ENCODE measurements at places on chromosomes 3 and 15.

DNA sequence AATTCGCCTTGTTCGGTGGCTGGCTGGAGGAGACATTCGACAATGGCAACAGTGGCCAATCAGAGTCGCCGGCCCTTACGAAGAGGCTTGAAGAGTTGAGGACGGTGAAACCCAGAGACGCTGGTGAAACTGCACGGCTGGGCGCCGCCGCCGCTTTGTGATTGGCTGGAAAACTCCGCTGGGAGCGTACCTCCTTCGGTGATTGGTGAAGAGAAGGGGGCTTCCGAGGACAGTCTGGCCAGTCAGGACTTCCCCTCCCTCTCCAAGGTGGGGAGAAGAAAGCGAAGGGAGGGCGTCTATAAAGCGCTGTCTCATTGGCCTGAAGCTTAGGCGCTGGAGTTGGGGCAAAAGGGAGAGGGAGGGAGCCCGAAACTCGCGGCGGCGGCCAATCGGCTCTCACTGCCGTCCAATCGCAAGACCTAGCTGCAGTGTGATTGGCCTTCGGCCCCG lies 554 bp upstream of the GSK3B start:
- DNase-seq = peak; percentile 100

- DNase-seq = no peak
These were observed 365.0 kb downstream of the FOXP1 start for GRCh38 chr3:71218508-71218907.

- DNase-seq = no peak
These were observed 37.8 kb downstream of the SPG21 start for GRCh38 chr15:64951777-64952418.

DNA sequence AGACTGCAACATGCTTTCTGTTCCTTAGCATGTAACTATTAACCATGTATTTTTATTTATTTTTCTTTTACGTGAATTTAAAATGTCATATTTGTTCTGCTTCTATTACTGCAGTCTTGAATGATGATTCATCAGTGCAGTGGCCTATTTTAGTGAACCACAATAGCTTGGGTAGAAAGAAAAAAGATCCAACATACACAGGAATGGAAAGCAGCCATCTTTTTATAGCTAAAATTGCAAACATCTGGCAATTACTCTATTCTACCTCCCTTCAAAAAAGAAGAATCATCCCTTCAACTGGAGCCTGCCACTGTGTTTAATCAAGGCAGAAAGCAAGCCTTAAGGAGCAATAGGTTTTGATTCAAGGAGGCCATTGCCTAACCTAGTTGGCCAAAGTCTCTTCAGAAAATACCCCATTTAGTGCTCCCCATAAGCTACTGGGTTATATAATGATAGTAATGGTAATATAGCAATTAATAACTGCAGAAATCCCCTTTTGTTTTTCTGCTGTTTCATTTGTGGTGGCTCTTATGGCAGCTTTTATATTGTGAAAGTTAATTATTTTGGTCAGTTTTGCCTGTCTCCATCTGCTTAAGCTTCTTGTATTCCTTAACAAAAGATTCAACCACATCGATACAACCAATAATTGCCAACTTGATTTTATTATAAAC lies 267.3 kb downstream of the LPP start:
- DNase-seq = no peak

- DNase-seq = no peak
These were observed 221.7 kb downstream of the ADAMTS17 start for GRCh38 chr15:100120111-100120510.

DNA sequence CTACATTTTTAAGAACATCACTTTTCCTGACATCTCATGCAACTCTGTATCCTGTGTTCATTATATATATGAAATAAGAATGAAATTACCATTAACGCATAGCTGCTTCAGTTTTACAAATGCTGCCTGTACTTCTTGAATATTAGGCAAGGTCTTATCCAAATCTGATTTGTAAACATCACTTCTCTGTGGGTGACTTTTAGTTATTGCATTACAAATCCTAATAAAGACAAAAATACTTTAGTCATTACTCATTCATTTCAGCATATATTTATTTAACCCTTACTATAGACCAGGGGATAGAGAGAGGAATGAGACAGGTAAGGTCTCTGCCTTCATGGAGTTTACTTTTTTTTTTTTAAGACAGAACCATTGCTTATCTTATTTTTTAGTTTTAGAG lies 36.8 kb downstream of the MTMR10 start:
- DNase-seq = no peak

DNA sequence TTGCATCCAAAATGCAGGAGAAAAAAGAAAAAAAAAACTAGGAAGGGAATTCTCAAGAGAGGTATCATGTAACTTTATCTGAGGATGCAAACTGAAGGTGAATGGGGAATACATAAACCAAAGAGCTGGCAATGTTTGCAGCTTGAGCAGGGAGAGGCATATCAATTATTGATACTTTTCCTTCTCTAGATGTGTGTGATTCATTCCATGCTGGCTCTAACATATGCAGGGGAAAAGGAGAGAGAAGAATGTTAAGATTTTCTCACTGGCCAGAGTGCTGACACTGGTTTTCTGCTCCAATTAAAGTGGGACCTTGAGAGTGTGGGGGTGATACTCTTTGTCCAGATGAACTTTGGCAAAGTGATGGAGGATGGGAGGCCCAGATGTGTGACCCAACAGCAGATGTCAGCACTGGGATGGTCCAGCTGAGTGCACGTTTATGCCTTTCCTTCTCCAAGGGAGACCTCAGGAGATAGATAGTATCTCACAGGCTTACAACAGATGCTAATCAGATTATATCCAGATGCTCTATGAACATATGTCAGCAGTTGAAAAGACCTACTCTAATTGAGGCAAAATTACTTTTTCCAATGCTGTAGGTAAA lies 50.0 kb upstream of the PSMD6 start:
- no peak for DNase-seq

- peak; percentile 51 for DNase-seq
These were observed 61.0 kb downstream of the TLE3 start for GRCh38 chr15:70036585-70037291.

DNA sequence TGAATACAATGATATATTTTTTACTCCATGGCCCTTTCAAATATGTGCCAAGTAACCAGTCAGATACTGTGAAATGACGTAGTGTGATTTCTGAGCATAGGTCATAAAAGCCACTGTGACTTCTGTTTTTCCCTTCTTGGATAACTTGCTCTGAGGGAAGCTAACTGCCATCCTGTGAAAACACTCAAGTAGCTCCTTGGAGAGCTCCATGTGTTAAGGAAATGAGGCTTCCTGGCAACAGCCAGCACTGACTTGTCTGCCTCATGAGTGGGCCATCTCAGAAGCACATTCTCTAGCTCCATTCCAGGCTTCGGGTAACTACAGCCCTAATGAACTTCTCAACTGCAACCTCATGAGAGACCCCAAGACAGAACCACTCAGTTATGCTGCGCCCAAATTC lies 9.5 kb upstream of the CCDC80 start:
- no peak for DNase-seq

GRCh38 chr3:10187290-10187876 lies 22.7 kb downstream of the IRAK2 start:
- no peak for DNase-seq

DNA sequence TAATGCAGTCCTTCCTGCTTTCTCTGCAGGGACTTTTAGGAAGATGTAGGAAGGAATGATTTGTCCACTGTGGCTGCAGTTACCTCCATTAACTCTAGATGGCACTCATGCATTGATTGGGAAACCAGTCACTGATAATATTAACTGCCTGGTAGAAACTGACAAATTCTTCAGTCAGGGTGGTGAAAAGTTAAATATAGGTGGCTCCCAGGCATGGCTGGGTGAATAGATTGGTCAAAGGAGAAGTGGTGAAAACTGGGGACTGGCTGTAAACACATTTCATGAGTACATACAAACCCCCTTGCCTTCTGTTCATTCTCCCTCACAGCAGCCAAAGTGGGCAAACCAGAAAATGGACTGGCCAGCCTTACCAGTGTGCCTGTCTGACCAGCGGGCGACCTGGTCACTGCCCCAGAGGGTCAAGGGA lies 333.4 kb downstream of the THSD4 start:
- DNase-seq = peak; percentile 0

GRCh38 chr15:57386976-57387375 lies 10.7 kb downstream of the CGNL1 start:
- DNase-seq = no peak

- no peak for DNase-seq
These were observed 93.7 kb downstream of the SHQ1 start for GRCh38 chr3:72754582-72754981.

GRCh38 chr15:94263341-94264273 lies 32.2 kb downstream of the MCTP2 start:
- no peak for DNase-seq

DNA sequence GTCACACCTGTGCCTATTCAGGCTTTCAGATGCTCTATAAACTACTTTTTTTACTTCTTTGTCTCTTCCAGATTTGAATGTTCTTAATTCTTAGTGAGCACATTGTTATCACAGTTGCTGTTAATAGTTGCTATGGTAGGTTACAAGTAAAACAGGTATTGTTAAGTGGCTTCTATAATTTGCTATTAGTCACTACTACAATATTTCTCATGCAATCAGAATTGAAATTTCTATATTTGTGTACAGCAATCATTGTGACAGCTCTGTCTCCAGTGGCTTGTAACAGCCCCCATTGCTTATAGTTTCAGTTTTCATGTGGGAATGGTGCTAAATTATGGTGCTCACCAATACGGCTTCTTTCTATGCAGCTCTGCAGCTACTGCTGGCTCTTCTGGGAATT lies 318.4 kb upstream of the GOLIM4 start:
- DNase-seq = no peak

- peak; percentile 26 for DNase-seq
These were observed 156.0 kb downstream of the EDEM1 start for GRCh38 chr3:5343459-5343858.

DNA sequence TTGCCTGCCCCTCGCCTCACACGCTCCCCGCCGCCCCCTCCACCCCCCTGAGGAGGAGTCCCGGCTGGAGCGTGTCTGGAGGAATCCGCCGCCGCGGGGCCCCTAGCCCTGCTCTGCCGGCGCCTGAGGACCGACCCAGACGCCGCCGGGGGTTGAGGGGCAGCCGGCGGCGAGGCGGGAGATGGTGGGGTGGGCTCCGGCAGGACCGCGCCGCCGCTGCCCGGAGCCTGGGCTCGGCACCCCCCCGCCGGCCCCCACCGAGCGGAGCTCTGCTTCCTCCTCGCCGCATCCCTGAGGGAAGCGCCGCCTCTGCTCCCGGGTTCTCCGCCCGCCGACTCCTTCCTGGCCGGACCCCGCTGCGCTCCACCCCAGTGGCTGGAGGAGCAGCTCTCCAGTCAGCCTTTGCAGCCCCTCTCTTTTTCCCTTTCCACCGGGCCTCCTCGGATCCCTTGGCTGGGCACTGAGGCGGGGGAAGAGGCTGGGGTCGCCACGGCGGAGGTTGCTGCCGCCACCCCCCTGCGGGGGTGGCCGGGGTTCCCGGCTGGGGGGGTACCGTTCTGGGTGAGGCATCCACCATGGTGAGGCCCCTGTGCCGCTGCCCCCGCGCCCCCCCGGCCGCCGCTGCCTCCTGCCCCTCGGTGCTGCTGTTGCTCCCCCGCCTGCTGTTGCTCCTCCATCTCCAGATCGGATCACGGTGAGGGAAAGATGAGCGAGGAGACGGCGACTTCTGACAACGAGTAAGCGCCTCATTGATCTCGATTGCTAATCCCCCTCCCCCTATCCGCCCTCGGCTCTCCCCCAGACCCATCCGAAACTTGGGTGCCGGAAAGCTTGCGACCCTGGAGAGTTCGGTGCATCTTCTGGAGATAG lies at the start of gene SPRED1:
Gene SPRED1 (plus strand): TSS at position 356 of the 870 bp plus-strand sequence. CDS start 350 bp downstream, at position 706.
- no peak for DNase-seq

DNA sequence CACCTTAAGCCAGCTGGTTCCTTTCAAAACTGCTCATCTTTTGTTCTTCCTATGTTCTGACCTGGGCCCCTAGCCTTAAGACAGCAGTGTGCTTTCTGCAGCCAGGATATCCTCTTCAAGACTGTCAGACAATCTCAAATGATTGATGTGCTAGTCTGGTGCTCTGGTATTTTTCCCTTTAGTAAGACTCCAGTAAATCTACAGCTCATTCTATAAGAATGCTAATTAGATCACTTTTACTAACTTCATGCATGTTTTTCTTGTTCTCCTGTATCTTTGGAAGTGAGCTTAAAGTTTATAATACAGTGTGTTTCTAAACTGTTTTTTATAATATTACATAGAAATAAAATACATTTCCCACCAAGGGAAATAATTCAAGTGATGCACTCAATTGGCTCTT lies 220.9 kb upstream of the NANOGP8 start:
- DNase-seq = no peak

DNA sequence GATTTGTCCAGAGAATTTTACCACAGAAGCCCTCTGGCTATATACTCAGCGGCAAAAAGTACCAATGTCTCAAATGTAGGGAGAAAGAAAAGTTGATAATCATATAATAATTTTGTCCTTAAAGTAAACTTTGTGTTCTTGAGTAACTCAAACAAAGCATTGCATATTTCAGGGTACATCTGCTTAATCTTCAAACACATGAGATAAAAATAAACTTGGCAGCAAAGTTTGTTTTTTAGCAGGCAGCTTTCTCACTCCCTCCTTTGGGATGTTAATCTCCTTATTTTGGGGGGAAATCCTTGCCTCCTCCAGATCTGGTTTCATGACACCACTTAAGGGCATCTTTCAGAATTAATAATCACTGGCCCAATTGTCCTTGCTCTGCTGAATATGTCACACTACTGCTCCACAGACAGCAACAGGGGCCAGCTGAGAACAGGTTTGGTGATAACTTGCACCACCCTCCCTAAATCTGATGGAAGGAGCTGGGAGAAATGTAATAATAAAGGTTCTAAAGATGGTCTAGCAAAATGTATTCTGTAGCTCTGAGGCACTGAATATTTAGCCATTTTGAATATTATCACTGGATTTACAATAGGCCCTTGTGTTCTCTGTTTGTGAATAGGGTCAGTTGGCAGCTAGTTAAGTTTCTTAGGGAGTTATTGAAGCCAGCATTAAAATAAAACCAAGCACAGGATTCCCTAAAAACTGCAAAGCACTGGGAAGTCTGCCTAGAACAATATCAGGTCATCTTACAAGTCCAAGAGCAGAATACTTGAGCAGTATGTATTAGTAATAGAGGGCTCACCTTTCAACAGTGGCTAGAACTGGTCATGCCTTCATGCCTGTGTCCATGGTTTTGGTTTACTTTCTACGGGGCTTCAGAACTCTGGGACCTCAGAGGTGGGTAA lies 79.2 kb downstream of the EFL1 start:
- no peak for DNase-seq

DNA sequence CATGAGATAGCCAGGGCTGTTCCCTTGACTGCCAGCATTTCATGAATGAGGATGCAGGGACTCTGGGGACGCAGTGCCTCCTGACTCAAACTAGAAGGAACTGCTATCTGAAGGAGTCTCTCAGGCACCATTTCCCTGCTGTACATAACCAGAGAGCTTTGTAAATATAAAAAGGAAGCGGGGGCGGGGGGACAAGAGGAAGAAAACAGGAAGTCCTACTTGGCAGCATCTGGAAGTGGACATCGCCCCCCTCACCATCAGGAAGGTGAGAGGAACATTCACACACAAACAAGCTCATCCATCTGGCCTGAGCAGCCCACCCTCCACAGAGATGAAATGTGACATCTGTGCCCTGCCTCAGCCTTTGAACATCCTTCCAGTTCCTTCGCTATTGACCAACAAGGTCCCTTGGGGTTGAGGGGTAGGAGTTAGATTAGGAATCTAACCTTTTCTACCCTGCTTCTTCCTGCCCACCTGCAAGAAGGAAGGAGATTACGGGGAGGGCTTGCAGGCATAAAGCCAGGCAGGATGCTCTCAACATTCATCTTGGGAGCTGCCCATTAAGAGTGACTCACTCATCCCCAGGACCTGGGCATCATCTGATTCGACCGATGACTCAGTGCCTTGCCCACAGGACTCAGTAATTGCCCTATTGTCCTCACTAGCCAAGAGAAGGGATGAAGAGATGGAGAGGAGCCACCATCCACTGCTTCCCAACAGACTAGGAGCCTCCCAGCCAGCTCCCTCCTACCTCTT lies 31.9 kb downstream of the SH3BP5 start:
- DNase-seq = no peak

GRCh38 chr15:25776071-25776746 lies 86.9 kb downstream of the ATP10A start:
- no peak for DNase-seq
